ENCODE measurements at places on chromosomes 11 and 22.
A peak's percentile ranks its signal among the peaks of the same experiment; 100 is the strongest.

DNA sequence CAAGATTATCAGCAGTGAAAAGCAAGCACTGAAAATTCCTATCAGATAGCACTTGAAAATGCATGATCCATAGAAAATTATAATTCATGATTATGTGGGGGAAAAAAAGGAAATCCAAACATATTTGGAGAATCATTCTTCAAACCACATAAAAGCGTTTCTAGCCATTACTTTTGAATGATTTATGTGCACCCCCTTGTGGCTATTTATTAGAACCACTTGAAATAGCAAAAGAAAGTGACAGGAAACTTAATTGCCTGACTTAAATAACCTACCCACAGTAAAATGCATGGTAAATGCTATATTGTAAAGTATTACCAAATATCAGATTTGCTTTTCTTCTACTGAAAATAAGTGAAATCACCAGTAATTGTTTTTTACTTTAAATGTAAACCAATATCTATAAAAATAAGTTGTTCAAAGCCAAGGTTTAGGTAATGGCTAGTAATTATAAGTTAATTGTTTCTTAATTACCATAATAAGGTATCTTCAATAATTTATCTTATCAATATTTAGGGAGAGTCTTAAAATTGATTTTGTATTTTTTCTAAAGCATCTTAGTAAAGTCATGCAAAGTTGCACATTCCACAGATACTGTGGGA is 168.5 kb downstream of the ARHGAP42 start:
- DNase-seq = no peak

- no peak for DNase-seq
Measured at GRCh38 chr11:11732116-11732515, 109.7 kb upstream of the USP47 start.

DNA sequence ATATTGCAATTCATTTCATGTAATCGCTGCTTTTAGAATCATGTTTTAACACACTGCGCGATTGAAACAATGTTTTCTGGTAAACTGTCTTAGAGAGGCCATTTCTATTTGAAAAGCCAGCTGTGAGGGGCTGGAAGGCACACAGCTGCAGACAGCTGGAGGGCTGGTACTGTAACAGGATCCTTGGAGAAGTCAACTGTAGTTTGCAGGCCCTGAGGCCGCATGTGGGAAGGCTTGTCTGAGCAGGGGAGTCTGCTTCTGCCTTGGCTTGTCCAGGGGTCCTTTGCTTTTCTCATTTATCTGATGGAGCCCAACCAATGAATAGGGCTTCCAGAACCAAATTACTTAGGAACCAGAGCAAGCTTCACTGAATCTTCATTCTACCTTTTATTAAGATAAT is 313.5 kb downstream of the BLID start:
- no peak for DNase-seq

DNA sequence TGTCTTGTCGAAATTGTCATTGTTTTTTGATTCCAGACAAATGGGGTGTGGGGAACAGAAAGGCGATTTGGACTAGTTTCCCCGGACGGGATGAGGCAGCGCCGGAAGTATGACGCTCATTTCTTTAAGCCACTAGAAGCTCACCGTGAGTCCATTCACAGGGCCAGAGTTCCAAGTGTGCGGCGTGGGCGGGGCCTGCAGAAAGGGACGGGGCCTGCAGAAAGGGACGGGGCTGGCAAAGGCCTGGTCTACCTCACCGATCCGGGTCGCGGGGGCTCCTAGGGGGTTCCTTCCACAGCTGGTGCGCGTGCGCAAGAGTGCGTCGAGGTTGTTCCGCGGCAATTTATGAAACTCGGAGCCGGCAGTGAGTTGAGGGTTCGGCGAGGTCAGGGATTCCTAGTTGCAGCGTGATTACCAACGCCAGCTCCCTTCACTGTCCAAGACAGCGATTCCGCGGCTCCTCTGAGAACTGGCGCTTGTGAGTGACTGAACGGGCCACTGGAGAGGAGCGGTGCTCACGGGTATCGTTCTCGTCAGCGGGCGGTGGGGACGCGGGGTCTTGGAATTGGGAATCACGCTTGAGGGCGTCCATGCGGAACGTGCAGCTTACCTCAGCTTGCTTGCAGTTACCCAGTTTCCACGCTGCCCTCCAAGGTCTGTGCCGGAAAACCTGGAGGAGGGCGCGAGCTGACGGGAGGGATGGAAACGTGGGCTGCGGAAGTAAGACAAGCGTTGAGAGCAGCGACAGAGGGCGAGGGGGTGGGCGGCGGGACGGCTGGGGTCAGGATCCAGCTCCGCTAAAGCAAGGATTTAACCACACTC is at the start of gene ZNF215:
TSS of gene ZNF215 (plus strand) at position 219 of the 822 bp plus-strand sequence. CDS start 5,847 bp downstream, outside the sequence.
- no peak for DNase-seq

- DNase-seq = no peak
Measured at GRCh38 chr22:42285604-42286003, 15.2 kb upstream of the TCF20 start.

GRCh38 chr22:48370508-48371325 is 1457.0 kb downstream of the BRD1 start:
- no peak for DNase-seq

GRCh38 chr11:134592391-134592990 is 180.4 kb upstream of the B3GAT1 start:
- no peak for DNase-seq

DNA sequence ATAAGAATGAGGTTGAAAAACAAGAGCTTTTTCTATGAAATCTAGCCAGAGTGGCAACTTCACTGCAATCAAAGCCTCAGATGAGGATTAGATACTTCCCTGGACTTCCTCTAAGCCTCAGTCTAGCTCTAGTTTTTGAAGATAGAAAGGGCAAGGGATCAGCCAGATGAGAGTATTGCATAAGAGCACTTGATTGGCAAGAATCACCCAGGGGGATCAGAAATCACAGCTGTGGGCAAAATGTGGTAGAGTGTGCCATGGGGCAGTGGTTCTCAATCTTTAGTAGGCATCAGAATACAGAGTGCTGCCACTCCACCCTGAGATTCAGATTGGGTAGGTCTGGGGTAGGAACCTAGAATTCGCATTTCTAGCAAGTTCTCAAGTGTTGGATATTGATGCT is 82.4 kb downstream of the EXT2 start:
- no peak for DNase-seq

GRCh38 chr11:112795142-112795815 is 165.9 kb upstream of the NCAM1 start:
- DNase-seq = no peak

- peak; percentile 26 for DNase-seq
Measured at GRCh38 chr22:21972293-21972779, 10.3 kb downstream of the TOP3B start.

- no peak for DNase-seq
Measured at GRCh38 chr11:57336111-57336666, 497 bp upstream of the SSRP1 start.

- DNase-seq = no peak
Measured at GRCh38 chr11:63621071-63621470, 6.8 kb upstream of the PLAAT3 start.

DNA sequence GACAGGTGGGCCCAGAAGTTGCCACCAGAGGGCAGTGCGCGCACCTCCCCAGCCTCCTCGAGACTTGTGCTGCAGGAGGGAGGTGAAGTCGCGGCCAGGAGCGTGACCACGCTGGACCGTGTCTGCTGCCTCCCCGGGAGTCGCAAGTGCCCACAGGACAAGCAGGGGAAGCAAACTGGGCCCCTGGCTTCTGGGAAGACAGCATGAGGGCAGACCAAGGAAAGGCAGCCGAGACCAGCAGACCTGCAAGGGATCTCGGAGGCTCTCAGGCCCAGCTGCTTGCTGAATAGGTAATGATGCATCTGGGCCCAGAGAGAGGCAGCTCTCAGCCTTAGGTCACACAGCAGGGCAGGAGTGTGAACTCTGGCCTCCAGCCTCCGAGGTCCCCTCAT is 17.0 kb upstream of the IL2RB start:
- peak; percentile 78 for DNase-seq

Data from activated CD4-positive, alpha-beta T cell treated with anti-CD3 and anti-CD28 coated beads, Interleukin-2, amount 50 U/mL, for 24 hours (primary cell).